ENCODE measurements at places on chromosomes 3 and 15.
A peak's percentile ranks its signal among the peaks of the same experiment; 100 is the strongest.

- no peak for DNase-seq
Observed at GRCh38 chr3:176078906-176079305, 1118.4 kb downstream of the TBL1XR1 start.

DNA sequence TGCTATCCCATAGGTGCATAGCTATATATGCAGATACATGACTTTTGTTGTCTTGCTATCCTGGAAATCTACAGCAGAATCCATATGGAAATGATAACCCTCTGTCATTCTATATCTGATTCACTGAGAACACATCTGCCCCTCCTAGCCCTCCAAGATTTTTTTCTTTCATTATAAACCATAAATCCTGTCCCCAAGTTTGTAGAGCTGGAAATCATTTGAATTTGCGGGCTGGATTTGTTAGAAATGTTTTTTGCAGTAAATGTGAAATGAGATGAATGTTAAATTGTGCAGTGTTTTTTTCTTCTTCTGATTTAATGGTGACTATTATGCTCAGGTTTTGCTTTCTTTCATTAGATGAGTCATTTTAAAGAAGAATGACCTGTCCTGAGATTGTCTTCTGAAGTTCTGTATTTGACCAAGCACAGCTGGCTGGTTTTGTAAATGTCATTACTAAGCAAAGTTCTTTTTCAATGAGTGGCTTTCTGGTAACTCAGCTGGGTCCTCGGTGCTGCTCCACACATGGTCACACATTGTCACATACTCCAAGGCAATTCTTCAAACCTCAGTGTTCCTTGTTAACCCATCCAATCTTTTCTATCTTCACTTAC lies 25.3 kb upstream of the ABHD17C start:
- DNase-seq = no peak

- no peak for DNase-seq
Observed at GRCh38 chr3:164365242-164365641, 713.1 kb downstream of the SI start.

GRCh38 chr3:65339192-65339740 lies 651.5 kb upstream of the ADAMTS9 start:
- no peak for DNase-seq

DNA sequence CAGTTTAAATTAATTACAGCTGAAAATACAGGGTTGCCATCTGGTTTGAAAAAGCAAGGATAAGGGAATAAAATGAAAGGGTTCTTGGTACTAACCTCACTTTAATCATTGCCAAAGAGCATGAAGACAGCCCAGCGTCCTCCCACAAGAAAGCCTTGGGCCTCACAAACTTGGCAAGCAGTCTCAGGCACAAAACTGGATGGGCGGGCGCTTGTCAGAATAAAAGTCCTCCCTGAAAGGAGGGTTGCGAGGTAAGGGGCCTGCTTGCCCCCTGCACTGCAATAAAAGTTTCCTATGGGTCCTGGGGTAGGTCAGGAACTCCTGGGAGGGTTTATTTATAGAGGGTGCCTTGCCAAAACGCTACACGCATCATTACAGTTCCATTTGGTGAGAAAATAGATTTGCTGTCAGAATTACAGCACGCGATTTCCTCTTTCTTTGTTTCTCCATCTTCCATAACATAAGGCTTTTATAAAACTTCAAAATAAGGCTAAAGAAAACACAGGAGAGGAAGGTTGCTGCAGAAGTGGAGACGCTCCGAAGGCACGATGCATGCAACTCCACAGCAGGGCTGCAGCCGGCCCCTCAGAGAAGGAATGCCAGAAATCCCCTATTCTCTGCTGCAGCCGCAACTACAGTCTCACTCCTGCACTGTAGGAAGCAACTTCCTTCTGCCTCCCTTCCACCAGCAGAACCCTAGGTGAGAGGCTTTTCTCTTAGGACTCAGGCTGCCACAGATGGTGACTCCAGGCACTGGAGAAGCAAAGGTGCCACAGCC lies 61.3 kb downstream of the VGLL4 start:
- DNase-seq = peak; percentile 24

GRCh38 chr3:12004741-12005513 lies 739 bp downstream of the SYN2 start:
- peak; percentile 18 for DNase-seq

GRCh38 chr15:25236861-25237155 lies 202.0 kb downstream of the UBE3A start:
- DNase-seq = no peak
